ENCODE measurements at places on chromosomes 7 and 10. TPM values are rescaled to one million over a fixed set of nuclear protein-coding genes. Genes with fewer than 3 reads are reported as not detected.
A peak's percentile ranks its signal among the peaks of the same experiment; 100 is the strongest.

Gene CPED1
- total RNA-seq: 1.2 TPM

Gene CCL24
- not detected for total RNA-seq

Gene EPDR1
- 0.34 TPM for total RNA-seq

Gene PNLIP
- not detected for total RNA-seq

Gene DKK1
- total RNA-seq: not detected

Gene LRMDA
- not detected for total RNA-seq

Gene THSD7A
- total RNA-seq: not detected

- no peak overlapping the region for H3K4me3 ChIP-seq
- H3K27me3 ChIP-seq: no peaks in the 10 kb centered on the region
- H3K4me1 ChIP-seq: no peaks in the 10 kb centered on the region
- H3K27ac ChIP-seq: no peak overlapping the region
- no peaks in the 10 kb centered on the region for H3K36me3 ChIP-seq
These were observed 132.3 kb upstream of the POT1 start for GRCh38 chr7:125061776-125062397.

GRCh38 chr10:47400251-47400650, 16.2 kb upstream of the ZNF488 start:
- H3K4me1 ChIP-seq: no peaks in the 10 kb centered on the region
- H3K36me3 ChIP-seq: no peaks in the 10 kb centered on the region
- DNase-seq: no peak
- no peak overlapping the region for H3K27ac ChIP-seq

GRCh38 chr7:128221929-128222403, 19.1 kb upstream of the LEP start:
- H3K27ac ChIP-seq: no peak overlapping the region
- H3K4me3 ChIP-seq: no peak overlapping the region
- H3K27me3 ChIP-seq: peaks cover 4% of the 10 kb centered on the region

- H3K27ac ChIP-seq: no peak overlapping the region
- no peak for DNase-seq
- no peaks in the 10 kb centered on the region for H3K27me3 ChIP-seq
- H3K4me1 ChIP-seq: no peaks in the 10 kb centered on the region
These were observed 13.5 kb downstream of the PTPN12 start for GRCh38 chr7:77550586-77550985.

GRCh38 chr7:107384025-107384424, 85.8 kb upstream of the GPR22 start:
- no peaks in the 10 kb centered on the region for H3K4me1 ChIP-seq
- H3K36me3 ChIP-seq: no peaks in the 10 kb centered on the region
- H3K27me3 ChIP-seq: no peaks in the 10 kb centered on the region
- no peak overlapping the region for H3K27ac ChIP-seq
- no peak overlapping the region for H3K4me3 ChIP-seq

DNA sequence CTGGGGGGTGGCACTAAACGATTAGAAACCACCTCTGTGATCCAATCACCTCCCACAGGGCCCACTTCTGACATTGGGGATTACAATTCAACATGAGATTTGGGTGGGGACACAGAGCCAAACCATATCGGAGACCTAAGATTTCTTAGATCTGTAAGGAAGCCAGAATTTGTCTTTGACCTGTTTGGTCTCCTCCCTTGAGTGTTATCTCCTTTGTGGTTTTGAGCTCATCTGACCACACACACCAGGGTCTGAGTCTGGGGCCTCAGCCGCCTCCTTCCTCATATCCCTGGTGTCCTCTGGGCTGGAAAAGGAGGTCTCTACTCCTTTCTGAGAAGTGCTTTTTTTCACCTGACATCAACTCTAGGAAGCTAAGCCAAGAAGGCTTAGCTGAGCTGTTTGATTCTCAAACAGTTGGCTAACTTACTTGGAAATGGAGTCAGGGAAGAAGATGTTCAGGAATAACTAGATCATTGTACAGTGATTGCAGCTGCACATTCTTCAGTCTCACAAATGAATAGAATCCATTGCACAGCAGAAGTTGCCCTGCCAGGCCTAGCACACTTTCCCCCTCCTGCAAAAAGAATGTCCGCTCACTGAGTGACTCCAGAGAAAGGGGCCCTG, 167.4 kb downstream of the ARHGAP21 start:
- H3K4me1 ChIP-seq: no peaks in the 10 kb centered on the region
- H3K27ac ChIP-seq: no peak overlapping the region
- H3K27me3 ChIP-seq: no peaks in the 10 kb centered on the region
- no peak overlapping the region for H3K4me3 ChIP-seq

DNA sequence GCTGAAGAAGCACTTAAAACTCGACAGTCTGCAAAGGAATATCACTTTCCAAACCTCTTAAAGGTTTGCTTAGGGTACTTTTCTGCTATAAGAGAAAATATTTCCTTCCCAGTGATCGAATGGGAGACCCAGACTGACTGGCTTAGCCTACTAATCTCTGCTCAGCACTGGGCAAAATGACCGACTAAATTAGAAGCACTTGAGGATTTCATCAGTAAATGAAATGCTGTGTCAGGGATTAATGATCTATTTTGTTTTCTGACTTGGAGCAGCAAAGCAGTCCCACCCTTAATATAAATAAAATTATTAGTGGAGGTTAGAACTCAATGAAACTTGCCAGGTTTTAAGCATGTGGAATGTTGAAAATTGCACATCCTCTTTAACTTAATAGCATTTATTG, 411.6 kb downstream of the NEBL start:
- H3K4me3 ChIP-seq: no peak overlapping the region
- H3K27ac ChIP-seq: no peak overlapping the region
- H3K27me3 ChIP-seq: no peaks in the 10 kb centered on the region
- H3K4me1 ChIP-seq: no peaks in the 10 kb centered on the region

GRCh38 chr10:102629661-102630614, 14.3 kb upstream of the TRIM8 start:
- no peak overlapping the region for H3K4me3 ChIP-seq
- no peak for DNase-seq
- H3K27ac ChIP-seq: no peak overlapping the region
- peaks cover 9% of the 10 kb centered on the region for H3K4me1 ChIP-seq
- H3K27me3 ChIP-seq: no peaks in the 10 kb centered on the region

- peaks cover 30% of the 10 kb centered on the region for H3K4me1 ChIP-seq
- H3K4me3 ChIP-seq: no peak overlapping the region
- no peaks in the 10 kb centered on the region for H3K27me3 ChIP-seq
- no peak overlapping the region for H3K27ac ChIP-seq
These were observed 109.4 kb downstream of the ABLIM1 start for GRCh38 chr10:114548662-114549061.

GRCh38 chr10:133530506-133530905, 3.3 kb downstream of the CYP2E1 start:
- H3K4me1 ChIP-seq: no peaks in the 10 kb centered on the region
- no peaks in the 10 kb centered on the region for H3K27me3 ChIP-seq
- DNase-seq: no peak
- no peak overlapping the region for H3K27ac ChIP-seq
- H3K4me3 ChIP-seq: no peak overlapping the region

DNA sequence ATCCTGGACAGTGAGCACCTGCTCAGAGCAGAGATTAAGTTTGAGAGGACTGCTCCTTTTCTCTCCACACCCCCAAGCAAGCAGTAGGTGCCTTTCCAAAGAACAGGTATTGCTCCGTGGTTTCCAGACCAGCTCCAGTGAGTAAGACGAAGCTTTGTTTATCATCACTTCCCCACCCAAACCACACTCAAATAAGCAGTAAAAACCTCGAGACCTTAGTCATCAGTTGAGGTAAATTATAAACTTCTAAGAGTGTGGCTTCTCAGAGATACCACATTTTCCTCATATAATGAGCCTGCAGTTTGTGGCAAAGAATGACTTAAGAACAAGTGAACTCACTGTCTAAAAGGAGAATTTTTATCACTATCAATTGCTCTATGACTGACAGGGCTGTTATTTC, 50.0 kb upstream of the GRB10 start:
- H3K27me3 ChIP-seq: no peaks in the 10 kb centered on the region
- DNase-seq: no peak
- H3K4me3 ChIP-seq: no peak overlapping the region
- no peaks in the 10 kb centered on the region for H3K4me1 ChIP-seq
- H3K36me3 ChIP-seq: no peaks in the 10 kb centered on the region
- no peak overlapping the region for H3K27ac ChIP-seq

DNA sequence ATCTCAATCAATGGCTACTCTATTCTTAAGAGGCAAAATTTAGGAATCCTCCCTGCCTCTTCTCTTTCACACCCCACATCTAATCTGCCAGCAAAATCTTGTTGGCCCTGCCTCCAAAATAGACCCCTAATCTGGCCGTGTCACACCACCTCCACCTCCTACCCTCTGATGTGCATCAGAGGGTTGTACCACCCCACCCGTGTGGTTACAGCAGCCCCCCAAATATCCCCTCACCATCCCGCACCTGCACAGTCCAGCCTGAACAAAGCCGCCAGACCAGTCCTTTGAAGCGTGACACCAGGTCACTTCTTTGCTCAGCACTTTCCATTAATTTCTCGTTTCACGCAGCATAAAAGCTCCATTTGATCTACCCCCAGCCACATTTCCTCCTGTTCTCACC, 776 bp upstream of the XPNPEP1 start:
- H3K27me3 ChIP-seq: no peaks in the 10 kb centered on the region
- no peak for DNase-seq
- peak overlapping the region; percentile 72 for H3K4me3 ChIP-seq
- no peak overlapping the region for H3K27ac ChIP-seq
- H3K4me1 ChIP-seq: peaks cover 28% of the 10 kb centered on the region

DNA sequence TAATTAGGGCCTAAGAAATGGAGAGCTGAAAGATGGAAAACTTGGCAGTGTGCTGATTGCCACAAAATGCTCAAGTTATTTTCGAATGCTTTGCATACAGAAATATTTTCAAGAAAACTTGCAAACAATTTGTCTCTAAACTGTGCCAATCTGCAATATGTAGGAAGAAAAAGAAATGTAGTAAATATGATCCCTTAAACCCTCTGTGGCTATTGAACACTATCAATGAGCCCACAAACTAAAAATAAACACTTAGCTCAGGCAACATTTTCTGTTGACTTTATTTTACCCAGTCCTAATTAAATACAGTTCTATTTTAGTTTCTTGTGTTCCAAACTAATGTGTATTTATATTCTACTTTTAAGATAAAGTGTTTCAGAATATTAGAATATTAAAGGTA, 342.1 kb downstream of the SEMA3D start:
- H3K4me1 ChIP-seq: no peaks in the 10 kb centered on the region
- H3K4me3 ChIP-seq: no peak overlapping the region

All from Karpas-422 (cell line).